ENCODE measurements at places on chromosomes 11 and 22. TPM values are rescaled to one million over a fixed set of nuclear protein-coding genes. Genes with fewer than 3 reads are reported as not detected.

GRCh38 chr11:103622296-103622695, 414.1 kb upstream of the DDI1 start:
- DNase-seq = no peak

DNA sequence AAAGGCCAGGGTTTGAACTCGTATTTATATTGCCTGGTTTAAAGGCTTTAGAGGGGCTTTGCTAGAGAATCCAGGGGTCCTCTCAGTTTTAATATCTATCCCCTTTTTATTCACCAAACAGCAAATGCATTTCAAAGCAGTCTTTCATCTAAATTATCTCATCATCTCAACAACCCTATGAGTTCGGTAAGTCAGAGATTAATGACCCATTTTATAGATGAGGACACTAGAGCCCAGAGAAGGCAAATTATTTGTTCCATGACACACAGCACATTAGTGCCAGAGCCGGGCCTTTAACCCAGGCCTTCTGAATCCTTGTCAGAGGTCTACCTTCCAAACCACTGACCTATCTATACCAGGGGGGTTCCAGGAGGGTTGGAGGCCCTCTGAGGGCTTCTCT, 16.8 kb upstream of the YWHAH start:
- no peak for DNase-seq

GRCh38 chr11:2684581-2684980, 15.2 kb downstream of the KCNQ1OT1 start:
- DNase-seq = no peak

GRCh38 chr11:2299773-2300172, 1.9 kb downstream of the C11orf21 start:
- no peak for DNase-seq

DNA sequence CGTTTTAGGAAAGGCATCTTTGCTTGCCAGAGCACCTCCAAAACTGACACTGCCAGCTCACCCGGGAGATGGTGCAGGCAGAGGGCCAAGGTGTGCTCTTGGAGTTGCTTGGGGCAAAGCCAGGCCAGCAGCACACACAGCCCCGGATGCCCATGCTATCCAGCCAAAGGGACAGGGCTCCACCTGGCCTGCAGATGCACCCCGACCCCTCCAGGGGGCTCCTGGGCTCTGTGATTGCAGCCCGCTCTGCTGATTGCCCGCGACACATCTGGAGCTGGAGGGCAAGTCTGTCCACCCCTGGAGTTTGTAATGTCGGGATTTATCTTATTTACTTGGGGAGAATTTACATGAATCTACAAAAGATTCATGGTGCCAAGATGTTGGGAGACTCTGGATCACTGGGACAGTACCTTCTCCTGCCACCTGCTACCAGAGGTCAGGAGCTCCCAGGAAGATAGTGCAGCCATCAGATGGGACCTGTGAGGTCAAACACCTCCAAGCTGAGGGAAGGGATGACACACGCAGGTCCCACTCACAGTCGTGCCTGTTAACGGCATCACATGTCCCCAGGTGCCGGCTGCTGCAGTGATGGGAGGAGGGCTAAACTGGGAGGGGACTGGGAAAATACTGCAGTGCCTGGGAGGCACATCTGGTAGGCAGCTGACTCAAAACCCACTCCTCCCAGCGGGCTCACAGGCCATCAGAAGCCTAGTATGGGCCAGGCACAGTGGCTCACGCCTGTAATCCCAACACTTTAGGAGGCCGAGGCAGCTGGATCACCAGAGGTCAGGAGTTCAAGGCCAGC, 17.2 kb downstream of the CBX7 start:
- DNase-seq = peak; percentile 59

DNA sequence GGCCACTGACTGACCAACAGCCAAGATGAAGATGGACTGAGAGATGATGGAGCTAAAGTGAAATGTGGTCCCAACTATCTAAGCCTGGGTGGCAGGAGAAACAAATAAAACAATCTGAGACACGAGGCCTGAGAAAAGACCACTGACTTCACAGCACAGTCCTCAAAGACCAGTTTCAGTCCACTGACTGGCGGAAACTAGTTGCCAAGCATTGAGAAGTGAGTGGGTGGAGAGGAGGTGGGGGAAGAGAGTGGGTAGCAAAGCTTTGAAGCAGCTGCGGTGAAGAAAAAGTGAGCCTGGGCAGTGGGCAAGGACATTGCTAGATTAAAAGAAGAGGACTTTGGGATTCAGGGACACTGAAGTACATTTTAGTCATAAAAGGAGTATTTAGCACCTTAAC, 1.9 kb downstream of the MS4A1 start:
- DNase-seq = no peak

- no peak for DNase-seq
Observed at GRCh38 chr11:76772100-76772782, 10.9 kb upstream of the TSKU start.

GRCh38 chr11:126608658-126609057, 253.2 kb downstream of the ST3GAL4 start:
- no peak for DNase-seq

DNA sequence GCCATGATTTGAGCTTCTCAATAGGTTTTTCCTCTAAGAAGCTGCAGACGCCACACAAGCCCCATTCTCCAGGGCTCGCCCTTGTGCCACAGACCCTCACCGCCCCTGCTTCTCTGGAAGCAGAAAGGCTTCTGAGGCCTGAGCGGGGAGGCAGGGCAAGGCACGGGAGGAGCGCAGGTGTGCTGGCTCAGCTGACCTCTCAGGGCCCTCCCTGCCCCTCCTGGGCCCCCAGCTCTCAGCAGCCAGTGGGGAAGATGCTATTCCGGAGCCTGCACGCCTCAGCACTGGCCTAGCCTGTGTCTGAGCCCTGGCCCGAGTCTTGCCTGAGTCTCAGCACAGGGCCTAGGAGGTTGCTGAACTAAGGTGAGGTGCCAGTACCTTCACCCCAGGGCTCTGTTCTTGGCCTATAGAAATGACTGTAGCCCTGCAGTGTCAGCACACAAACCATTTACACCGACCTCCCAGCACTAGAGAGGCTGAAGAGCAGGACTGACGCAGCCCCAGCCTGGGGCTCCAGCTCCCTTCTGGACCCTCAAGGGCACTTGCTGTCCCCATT, 47.1 kb upstream of the LMO1 start:
- DNase-seq = no peak

Gene ACTN3
- not detected for total RNA-seq

Gene ACR
- not detected for total RNA-seq

Gene NELL1
- total RNA-seq = not detected

Gene MMP1
- total RNA-seq = not detected
